Stimulated activated CD8-positive, alpha-beta memory T cell treated with anti-CD3 and anti-CD28 coated beads, Interleukin-15, amount 100 ng/mL, for 24 hours (primary cell): ENCODE measurements at places on chromosomes 12 and 14.

- no peak for DNase-seq
Measured at GRCh38 chr14:82449926-82450468, 916.3 kb upstream of the SEL1L start.

- no peak for DNase-seq
Measured at GRCh38 chr14:56774503-56774902, 35.8 kb downstream of the OTX2 start.

DNA sequence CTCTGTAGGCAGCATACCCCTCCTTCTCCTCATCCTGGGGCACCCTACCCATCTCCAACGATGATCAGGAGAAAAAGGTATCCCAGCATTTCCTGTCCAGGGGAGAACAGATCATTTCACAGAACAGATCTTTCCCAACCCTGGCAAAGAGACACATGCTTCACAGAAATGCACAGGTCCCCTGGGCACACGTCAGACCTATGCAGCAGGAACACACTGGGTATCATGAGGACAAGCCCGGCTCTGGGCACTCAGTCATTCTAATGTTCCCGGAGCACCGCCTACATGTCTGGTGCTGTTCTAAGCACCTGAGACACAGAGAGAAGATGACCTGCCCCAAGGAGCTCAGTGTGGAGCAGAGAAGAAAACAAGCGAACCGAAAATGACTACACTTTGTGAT is 56.2 kb downstream of the ACTN1 start:
- no peak for DNase-seq

DNA sequence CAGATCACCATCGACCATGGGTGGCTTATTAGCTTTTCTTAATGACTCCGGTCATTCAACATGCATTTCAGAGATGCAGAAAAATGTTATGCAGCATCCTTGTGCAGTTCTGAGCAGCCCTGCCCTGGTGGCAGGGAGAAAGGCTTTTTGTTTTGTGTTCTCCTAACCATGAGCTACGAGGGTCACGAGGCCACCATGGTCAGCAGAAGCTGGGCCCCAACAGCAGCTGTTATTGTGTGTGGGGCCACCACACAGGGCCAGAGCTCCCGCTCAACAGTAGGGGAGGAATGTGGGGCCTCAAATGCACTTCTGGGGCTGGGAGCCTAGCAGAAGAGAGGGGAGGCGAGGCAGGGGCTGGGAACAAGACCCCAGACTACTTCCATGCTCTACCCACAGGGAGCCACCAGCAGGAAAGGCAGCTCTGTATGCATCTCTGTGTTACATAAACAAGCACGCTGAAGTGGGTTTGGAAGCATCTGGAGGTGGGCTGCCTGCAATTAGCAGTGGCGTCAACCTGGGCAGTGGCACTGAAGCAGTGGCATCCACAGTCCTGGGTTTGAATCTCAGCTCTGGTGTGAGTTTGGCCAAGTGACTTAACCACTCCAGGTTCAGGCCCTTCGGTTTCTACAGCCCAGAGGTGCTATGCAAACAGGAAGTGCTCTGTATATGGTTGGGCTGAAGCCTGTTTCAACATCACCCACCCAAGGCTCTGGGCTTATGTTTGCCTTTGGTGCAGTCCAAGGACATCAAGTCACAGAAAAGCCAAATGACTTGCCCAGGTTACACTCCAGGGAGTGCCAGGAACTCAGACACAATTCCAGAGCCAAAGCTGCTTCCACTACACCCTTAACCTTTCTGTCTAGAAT is 16.3 kb downstream of the GLTP start:
- no peak for DNase-seq

DNA sequence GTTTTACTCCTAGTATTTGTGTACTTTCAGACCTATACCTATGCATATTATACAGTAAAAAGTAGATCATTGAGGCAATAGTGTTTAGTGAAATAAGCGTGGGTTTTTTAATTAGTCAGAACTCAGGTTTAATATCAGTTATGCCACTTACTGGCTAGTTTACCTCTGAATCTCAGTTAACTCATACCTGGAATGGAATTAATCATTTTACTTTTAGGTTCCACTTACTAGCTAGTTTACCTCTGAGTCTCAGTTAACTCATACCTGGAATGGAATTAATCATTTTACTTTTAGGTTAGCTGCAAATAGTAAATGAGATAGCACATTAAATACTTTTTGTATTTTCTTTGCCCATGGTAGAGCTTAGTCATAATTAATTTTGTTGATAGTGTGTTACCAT is 475.7 kb downstream of the CCER1 start:
- no peak for DNase-seq

DNA sequence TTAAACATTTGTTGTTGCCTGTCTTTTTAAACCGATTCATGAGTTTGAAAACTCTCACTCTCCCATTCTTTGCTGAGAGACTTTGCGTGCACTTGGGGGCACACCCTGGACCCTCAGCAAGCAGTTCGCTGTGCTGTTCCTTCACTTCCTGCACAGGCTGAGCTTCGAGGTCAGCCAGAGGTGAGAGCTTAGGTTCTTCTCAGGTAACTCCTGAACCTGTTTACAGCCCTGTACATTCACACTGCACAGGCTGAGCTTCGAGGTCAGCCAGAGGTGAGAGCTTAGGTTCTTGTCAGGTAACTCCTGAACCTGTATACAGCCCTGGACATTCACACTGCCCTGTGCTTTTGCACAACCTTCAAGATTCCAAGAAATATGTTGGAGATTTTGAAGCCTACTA is 9.8 kb upstream of the CLECL1 start:
- DNase-seq = no peak

DNA sequence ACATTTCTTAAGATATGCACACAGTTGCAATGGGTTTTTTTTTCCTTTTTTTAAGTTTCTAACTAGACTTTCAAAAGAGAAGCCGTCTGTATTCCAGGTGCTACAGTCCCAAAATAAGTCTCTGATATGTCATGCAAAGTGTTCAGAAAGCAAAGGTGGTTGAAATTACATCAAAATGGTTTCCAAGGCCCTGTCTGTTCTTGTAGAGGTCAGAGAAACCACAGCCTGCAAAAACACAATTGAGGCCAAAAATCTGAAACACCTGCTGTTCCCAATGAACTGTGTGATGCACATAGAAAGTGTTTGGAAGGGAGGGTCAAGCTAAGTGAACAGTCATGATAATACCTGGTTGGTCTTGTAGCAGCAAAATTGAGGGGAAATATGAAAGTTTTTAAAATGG is 91.0 kb downstream of the VRK1 start:
- no peak for DNase-seq

DNA sequence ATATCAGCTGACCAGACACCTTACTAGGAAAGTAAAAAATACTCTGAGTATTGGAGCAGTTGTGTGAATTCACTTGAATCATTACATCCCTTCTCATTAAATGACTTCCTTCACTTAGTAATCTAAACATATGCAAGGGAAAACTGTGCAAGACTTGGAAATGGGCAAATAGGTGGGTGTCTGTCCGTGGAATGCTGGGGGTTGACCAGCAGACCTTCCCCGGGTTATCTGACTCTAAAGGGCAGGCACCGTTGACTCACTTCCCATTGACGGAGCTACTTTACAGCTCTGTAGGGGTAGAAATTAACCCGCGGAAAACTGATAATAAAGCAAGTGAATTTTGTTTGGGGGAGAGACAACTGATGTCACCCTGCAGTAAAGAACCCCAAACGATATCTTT is 199.3 kb downstream of the TTC7B start:
- DNase-seq = no peak

DNA sequence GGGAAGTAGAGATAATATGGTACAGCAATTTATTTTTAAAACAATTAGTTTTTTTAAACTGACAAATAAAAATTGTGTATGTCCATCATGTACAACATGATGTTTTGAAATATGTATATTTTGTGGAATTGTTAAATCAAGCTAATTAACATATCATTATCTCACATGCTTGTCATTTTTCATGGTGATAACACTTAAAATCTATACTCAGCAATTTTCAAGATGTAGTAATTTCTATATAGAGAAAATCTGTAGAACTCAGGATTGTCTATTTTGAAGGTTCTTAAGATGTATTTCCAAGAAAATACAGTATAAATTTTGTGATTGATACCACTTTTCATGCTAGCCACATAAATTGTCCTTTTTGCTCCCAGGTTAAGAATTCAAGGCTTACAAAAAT is 247.1 kb downstream of the FBXL14 start:
- DNase-seq = no peak

GRCh38 chr14:73842201-73842600 is 9.4 kb upstream of the PTGR2 start:
- DNase-seq = no peak

DNA sequence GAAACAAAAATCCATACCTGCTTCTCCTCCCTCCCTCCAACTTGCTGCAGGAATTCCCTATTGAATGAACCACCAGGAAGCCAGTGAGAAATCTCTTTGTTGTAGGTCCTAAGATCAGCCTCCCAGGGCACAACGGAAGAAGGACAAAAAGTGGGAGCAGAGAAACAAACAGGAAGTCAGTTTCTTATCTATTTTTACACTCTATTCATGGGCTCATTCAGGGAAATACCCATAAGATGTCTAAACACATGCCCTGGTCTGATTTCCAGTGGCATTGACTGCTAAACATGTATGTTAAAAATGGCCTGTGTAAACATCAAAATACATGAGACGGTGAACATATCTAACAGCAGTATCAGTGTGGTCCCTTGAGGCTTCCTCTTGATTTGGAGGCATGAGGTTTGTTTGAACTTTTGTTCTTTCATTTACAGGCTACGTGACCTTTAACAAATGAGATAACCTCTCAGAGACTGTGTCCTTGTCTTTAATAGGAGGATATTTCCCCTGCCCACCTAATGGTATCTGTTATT is 18.8 kb downstream of the GPR65 start:
- no peak for DNase-seq

- DNase-seq = no peak
Measured at GRCh38 chr12:39300799-39301198, 142.1 kb downstream of the KIF21A start.

DNA sequence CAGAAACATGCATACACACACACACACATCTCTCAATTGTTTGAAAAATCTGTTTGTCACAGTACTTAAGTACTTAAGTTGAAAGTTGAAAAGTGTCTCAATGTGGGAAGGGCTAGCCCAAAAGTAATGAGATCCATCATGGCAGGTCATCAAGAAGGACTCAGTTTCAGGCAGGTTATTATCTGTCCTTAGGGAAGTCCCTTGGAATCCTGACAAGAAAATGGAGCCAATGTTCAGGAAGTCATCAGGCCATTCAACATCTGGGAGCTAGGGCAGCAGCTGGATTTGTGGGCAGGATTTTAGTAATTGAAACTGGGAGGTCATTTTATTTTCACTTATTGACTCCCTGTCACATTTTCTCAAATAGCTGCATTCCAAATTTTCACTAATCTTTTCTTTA is 56.0 kb downstream of the MSRB3 start:
- DNase-seq = no peak

DNA sequence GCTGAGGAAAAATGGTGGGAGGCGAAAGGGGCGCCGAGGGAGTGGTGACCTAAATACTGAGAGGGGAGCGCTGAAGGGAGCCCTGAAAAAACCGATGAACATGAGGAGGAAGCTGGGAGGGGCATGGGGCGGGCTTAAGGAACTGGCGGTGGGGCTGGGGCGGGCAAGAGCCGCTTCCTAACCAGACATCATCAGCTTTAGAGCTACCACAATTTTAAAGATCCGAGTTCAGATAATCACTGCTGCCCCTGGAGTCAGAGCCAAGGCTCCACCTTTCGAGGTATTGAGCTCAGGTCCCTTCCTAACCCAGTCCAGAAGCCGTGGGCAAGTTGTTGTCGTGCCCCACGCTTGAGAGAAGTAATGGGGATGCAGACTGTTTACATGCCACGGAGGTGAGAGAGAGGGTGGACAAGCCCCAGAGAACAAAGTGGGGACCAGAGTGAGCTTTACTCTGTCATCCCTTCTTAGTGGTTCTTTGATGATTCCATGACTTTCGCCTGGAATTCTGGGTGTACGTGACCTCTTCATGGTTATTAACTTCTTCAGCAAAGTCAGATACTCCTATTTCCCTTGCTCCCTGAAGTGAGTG is 393 bp downstream of the ORMDL2 start:
- no peak for DNase-seq

GRCh38 chr12:131092901-131093603 is 139.3 kb downstream of the ADGRD1 start:
- no peak for DNase-seq

DNA sequence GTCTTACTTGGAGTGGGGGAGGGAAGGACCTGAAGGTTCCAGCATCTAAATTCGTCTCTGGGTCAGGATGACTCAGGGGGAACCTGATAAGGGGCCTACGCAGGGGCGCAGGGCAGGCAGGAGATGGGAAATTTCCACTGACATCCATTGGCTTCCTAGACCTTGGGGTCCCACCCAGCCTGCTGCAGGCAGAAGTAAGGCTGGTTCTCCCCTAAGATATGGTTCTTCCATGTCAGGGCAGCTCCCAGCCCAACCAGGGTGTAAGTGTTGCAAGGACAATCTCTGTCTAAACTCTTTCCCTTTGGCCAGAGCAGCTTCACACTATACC is 2.1 kb upstream of the NDRG2 start:
- DNase-seq = no peak

DNA sequence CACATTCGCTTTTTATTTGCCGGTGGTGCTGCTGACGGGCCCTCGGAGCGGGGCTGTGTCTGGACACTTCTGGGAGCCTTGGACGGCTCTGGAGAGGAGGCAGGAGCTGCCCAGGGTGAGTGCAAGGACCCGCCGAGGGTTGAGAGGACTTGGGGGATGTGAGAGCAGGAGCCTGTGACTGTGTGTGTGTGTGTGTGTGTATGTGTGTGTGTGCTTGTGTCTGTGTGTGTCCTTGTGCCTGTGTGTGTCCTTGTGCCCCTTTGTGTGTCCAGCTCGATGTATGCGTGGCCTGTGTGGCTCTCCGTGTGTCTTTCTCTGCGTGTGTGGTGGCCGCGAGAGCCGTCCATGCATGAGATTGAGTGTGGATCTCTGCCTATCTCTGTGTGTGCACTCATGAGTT is 179.6 kb upstream of the MYL2 start:
- DNase-seq = no peak

DNA sequence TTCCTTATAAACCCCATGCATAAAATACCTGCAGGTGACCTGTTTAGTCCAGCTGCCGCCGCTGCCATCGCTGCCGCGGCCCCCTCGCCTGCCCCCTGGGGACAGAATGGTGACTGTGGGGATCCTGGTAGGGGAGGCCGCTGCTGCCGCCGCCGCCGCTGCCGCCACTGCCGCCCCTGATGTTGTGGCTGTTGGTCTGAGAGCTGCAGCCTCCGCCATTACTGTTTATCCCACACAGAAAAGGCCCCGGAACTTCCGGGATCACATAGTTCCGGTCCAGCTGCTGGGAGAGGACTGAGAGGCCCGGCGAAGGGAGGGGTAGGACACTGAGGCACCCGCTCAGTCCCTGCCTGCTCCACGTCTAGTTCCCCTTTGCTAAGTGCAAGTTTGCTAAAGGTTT is 244.9 kb downstream of the C12orf50 start:
- no peak for DNase-seq

GRCh38 chr12:88305254-88305890 is 163.3 kb downstream of the TMTC3 start:
- no peak for DNase-seq

DNA sequence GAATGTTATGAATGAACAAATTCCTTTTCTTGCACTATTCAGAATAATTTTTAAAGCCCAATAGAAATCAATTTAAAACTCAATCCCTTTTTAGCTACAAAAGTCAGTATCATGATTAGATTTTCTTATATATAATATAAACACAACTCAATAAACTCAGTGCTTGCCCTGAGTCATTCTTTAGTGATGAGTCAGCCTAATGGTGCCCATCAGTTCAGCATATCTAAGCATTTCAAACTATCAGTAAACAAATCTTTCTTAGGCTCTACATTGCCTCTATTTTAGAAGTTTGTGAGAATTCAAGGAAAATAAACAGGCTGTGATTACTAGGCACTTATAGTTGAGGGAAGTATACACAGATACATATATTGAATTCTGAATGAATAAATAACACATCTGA is 179.6 kb downstream of the NELL2 start:
- no peak for DNase-seq

- DNase-seq = no peak
Measured at GRCh38 chr14:105473033-105473676, 1.5 kb upstream of the CRIP2 start.
